T-helper 17 cell (primary cell): ENCODE measurements at places on chromosomes 2 and 18.

DNA sequence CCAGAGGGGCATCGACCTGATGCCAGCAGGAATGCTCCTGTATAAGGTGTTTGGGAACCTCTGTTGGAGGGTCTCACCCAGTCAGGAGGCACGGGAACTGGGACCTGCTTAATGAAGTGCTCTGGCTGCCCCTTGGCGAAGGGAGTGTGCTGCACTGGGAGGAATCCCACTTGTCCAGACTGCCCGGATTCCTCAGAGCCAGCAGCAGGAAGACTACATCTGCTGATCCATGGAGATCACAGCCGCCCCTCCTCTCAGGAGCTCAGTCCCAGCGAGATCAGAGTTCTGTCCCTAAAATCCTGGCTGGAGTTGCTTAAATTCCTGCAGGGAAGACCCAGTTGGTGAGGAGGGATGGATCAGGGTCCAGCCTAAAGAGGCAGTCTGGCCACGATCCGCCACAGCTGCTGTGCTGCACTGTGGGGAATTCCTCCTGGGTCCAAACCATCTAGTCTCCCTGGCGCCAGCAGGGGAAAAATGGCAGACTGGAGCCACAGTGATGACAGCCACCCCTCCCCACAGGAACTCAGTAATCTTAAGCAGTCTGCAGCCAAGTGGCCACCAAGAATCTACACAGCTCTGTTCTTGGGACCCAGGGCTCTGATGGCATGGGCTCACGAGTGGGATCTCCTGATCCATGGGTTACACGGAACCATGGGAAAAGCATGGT, 76.5 kb upstream of the NRP2 start:
- H3K27me3 ChIP-seq, result peaks cover 5% of the 10 kb centered on the region
- no peaks in the 10 kb centered on the region for H3K4me1 ChIP-seq
- no peak for DNase-seq
- H3K27ac ChIP-seq, result no peak overlapping the region

GRCh38 chr2:151760139-151760650, 25.9 kb upstream of the NEB start:
- no peaks in the 10 kb centered on the region for H3K27me3 ChIP-seq
- no peak overlapping the region for H3K4me3 ChIP-seq
- no peak overlapping the region for H3K27ac ChIP-seq
- H3K4me1 ChIP-seq, result peaks cover 2% of the 10 kb centered on the region
- no peak for DNase-seq
- H3K36me3 ChIP-seq, result peaks cover 3% of the 10 kb centered on the region

DNA sequence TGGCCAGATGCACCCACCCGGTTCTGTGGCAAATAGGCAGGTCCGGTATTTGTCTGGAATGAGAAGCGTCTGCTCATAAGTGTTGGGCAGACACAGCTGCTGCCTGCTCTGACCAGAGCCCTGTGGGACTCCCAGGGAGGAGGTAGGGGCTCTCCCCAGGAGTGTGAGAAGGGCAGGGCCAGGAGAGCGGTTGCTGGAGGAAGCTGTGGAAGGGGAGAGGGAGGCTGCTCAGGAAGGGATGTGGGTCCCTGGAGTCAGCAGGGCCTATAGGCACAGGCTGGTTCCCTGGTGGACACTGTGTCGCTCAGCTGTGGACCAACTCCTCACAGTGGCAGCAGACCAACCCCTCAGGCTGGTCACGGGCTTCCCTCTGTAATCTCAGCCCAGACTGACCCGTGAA, 109.2 kb downstream of the DYSF start:
- no peaks in the 10 kb centered on the region for H3K4me1 ChIP-seq
- H3K36me3 ChIP-seq, result peaks cover 4% of the 10 kb centered on the region
- DNase-seq, result no peak
- H3K27ac ChIP-seq, result no peak overlapping the region

GRCh38 chr2:151770995-151771394, 36.7 kb upstream of the NEB start:
- H3K27me3 ChIP-seq, result no peaks in the 10 kb centered on the region
- H3K4me1 ChIP-seq, result peaks cover 3% of the 10 kb centered on the region
- no peak overlapping the region for H3K4me3 ChIP-seq
- H3K27ac ChIP-seq, result no peak overlapping the region
- H3K36me3 ChIP-seq, result no peaks in the 10 kb centered on the region

GRCh38 chr2:191636235-191636543, 41.7 kb upstream of the NABP1 start:
- H3K27ac ChIP-seq, result peak overlapping the region; percentile 93
- no peak overlapping the region for H3K4me3 ChIP-seq
- H3K27me3 ChIP-seq, result no peaks in the 10 kb centered on the region
- H3K36me3 ChIP-seq, result no peaks in the 10 kb centered on the region

DNA sequence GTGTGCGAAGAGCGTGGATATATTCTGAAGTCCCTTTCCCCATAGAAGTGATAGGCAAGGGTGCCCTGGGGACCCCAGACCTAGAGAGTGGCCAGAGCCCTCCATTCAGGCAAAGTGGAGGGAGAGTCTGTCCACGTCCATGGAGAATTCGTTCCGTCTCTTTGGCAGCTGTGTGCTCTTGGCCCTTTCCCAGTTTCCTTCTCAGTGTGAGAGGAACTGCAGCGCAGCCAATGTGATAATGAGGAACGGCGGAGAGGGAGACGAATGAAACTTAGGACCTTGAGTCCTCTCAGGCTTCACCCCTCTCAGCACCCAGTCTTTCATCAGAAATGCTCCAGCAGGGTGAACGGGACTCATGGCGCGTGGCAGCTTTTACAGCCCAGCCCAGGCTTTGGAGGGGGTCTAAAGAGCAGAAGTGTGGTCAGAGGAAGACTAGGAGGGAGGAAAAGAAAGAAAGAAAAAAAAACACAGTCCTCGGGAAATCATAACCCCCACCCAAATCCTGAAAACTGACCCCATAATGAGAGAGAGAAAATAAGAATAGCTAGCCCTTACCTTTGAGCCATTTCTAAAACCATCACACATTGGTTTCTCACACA, 95.0 kb upstream of the RIOK3 start:
- H3K4me1 ChIP-seq, result peaks cover 13% of the 10 kb centered on the region
- H3K4me3 ChIP-seq, result peak overlapping the region; percentile 49
- no peaks in the 10 kb centered on the region for H3K27me3 ChIP-seq
- DNase-seq, result no peak

DNA sequence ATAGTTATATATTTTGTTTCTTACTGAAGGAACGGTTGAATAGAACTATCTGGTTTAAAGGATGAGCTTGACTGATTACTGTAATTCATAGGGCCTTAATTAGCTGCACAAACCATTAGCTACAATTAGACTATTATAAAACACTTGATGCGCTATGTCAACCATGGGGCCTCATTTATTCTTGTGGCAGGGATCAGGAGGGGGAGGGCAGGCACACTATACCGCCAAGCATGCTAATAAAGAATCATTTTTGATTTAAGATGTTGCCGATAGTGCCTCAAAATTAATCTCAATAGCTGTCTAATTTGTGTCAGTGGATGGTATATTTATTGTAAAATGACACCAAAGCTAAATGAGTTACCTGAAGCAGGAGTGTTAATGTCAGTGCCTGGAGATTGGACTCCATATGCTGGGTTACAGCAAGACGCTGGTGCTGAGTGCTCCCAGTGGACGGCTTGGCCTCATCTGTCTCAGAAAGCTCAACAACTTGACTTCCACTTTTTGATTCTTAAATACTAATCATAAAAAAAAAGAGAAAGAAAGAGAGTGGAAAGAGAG, 1007.0 kb upstream of the CELF4 start:
- no peak overlapping the region for H3K4me3 ChIP-seq
- no peaks in the 10 kb centered on the region for H3K4me1 ChIP-seq
- no peak overlapping the region for H3K27ac ChIP-seq
- no peaks in the 10 kb centered on the region for H3K27me3 ChIP-seq
- no peak for DNase-seq
- H3K36me3 ChIP-seq, result no peaks in the 10 kb centered on the region

GRCh38 chr2:234950730-234951663, 820 bp upstream of the SH3BP4 start:
- H3K4me3 ChIP-seq, result peak overlapping the region; percentile 83
- DNase-seq, result no peak
- peak overlapping the region; percentile 37 for H3K27ac ChIP-seq
- H3K36me3 ChIP-seq, result peaks cover 7% of the 10 kb centered on the region
- peaks cover 5% of the 10 kb centered on the region for H3K4me1 ChIP-seq
- peaks cover 80% of the 10 kb centered on the region for H3K27me3 ChIP-seq

GRCh38 chr2:53786352-53786704, 425 bp downstream of the ASB3 start:
- H3K36me3 ChIP-seq, result peaks cover 10% of the 10 kb centered on the region
- H3K27me3 ChIP-seq, result no peaks in the 10 kb centered on the region
- DNase-seq, result peak; percentile 12
- peaks cover 41% of the 10 kb centered on the region for H3K4me1 ChIP-seq
- peak overlapping the region; percentile 98 for H3K27ac ChIP-seq

DNA sequence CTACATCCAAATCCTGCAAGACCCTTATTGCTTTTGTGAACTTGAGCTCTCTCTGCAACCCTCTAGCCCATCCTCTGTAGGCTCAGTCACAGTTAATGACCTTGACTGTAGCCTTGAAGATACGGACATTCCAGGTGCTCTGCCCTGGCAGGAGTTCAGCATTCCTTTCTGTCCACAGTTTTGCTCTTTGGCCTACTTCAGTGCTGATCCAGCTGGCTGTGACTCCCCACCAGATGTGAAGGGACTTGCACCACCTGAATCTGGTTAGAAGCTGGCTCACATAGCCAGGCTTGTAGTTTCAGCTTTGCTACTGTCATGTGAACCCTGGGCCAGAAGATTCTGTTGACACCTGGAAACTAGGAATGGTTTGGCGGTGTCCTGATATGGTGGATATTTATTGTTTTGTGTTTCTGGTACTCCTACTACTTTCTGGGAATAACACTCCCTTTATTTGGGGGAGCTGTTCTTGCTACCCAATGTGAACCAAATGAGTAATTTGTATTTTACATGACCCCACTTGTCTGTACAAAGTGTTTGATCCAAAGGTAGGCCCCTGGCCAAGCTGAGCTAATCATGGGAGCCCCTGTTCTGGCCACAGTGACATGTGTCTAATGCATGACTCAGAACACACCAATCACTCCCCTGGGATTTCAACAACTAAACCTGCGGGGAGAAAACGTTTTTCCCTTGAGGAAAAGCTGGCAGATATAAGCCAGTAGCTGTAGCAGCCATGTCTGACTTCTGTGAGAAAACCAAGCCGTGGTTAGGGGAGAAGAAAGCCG, 73.4 kb downstream of the CDCA7 start:
- H3K27me3 ChIP-seq, result peaks cover 82% of the 10 kb centered on the region
- no peak overlapping the region for H3K27ac ChIP-seq

DNA sequence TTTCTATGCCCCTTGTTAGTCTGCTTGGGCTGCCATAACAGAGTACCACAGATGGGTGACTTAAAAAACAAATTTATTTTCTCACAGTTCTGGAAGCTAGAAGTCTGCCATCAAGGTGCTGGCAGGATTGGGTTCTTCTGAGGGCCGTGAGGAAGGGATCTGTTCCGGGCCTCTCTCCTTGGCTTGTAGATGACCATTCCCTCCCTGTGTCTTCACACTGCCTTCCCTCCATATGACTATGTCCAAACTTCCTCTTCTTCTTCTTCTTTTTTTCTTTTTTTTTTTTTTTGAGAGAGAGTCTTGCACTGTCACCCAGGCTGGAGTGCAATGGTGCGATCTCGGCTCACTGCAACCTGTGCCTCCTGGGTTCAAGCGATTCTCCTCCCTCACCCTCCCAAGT, 13.1 kb upstream of the CCNYL1 start:
- H3K4me3 ChIP-seq, result no peak overlapping the region
- H3K27ac ChIP-seq, result no peak overlapping the region
- H3K4me1 ChIP-seq, result no peaks in the 10 kb centered on the region
- H3K27me3 ChIP-seq, result peaks cover 6% of the 10 kb centered on the region
- DNase-seq, result no peak
- H3K36me3 ChIP-seq, result no peaks in the 10 kb centered on the region

DNA sequence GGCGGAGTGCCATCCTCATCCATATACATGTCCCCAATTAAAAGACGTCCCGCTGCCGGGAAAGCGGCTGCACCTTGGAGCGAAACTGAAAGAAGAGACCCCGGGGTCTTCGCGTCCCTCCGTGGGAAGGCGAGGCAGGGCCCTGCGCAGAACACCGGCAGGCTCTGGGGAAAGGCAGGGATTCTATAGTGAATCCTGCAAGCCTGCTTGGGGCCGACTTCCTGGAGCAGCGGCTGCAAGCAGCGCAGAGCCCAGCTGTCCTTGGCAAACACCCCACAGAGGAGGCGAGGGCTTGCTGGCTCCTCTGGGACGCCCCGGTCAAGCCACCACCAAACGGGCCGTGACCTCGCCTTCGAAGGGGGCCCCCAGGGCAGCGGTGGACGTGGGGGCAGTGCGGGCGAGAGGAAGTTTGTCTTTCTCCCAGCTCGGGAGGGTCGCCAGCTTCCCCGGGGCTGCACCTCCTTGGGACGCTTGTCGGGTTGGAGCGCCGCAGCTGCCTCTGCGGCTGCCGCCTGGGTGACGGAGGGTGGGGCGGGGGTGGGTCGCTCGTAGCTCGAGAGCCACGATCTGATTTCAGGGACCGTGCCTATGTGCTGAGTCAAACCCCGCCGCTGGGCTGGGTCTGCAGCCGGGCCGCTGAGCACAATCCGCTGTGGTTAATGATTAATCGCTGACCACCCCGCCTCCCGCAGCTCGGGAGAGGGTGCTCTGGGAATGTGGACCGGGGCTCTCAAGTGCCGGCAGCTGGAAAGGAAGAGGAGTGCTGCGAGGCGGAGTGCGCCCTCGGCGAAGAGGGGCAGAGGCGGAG, 486 bp upstream of the GPR39 start:
- peaks cover 16% of the 10 kb centered on the region for H3K27me3 ChIP-seq
- H3K27ac ChIP-seq, result no peak overlapping the region
- H3K36me3 ChIP-seq, result peaks cover 2% of the 10 kb centered on the region
- H3K4me3 ChIP-seq, result peak overlapping the region; percentile 52

DNA sequence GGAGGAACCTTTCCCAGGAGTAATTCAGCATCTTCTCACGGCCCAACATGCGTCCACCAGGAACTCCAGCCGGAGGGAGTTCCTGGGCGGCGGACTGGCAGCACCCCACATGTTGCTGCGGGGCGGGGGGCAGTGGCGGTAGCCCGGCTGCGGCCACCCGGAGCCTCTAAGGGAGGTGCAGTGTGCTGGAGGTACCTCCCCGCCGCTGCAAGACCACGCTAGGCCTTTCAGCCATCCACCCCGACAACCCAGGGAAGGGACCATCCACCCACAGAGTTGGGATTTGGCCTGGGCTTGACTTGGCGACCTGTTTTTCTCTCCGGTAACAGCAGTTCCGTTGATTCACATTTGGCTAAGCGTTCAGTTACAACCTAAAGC, 625 bp downstream of the LYPD6 start:
- no peak for DNase-seq
- no peak overlapping the region for H3K27ac ChIP-seq
- peak overlapping the region; percentile 60 for H3K4me3 ChIP-seq
- peaks cover 4% of the 10 kb centered on the region for H3K4me1 ChIP-seq
- peaks cover 74% of the 10 kb centered on the region for H3K27me3 ChIP-seq

DNA sequence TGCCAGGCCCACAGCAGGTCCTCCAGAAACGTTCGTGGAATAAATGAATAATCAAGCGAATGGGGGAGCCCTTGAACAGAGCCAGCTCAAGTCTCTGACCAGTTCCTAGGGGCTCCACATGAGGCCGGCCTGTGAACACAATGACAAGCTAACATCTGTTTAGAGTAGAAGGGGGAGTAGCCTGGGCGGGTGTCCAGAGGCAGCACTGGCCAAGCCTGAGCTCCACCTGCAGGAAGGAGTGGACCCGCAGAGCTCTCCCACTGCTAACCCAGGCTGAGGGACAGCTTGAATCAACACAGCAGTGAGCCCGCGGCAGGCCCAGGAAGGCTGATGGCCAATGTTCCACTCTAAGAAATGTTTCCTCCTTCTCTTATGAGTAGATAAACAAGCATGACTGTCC, 234.8 kb upstream of the RAB6C start:
- peaks cover 10% of the 10 kb centered on the region for H3K27me3 ChIP-seq
- no peak overlapping the region for H3K4me3 ChIP-seq
- H3K27ac ChIP-seq, result no peak overlapping the region
- no peak for DNase-seq
- no peaks in the 10 kb centered on the region for H3K36me3 ChIP-seq
- no peaks in the 10 kb centered on the region for H3K4me1 ChIP-seq

- peaks cover 29% of the 10 kb centered on the region for H3K4me1 ChIP-seq
- H3K27me3 ChIP-seq, result no peaks in the 10 kb centered on the region
- H3K36me3 ChIP-seq, result no peaks in the 10 kb centered on the region
- H3K27ac ChIP-seq, result peak overlapping the region; percentile 77
Measured at GRCh38 chr2:1509271-1510065, 96.2 kb downstream of the TPO start.
